Left hindlimb (tissue), 1 donor: ENCODE measurements at places on chromosomes 7 and 10.

GRCh38 chr7:108014747-108015682 lies 12.1 kb upstream of the LAMB1 start:
- DNase-seq = no peak

GRCh38 chr10:105068497-105068896 lies 427.4 kb downstream of the SORCS3 start:
- DNase-seq = no peak

GRCh38 chr7:144474363-144474762 lies 70.9 kb upstream of the NOBOX start:
- DNase-seq = no peak

DNA sequence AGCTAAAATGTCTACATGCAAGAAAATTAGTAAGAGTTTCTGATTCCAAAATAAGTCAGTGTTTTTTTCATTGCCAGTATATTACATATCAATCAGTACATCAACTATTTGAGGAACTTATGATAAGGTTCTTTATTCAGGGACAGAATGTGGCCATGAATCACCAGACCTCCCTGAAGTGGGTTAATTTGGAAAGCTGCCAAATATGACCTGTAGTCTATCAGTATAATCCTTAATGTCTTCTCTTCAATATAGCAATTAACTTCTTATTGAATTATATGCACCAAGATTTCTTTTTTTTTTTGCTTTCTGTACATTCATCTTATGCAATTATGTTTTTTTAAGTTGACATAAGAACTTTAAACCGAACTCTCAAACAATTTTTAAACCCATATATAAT lies 714.5 kb upstream of the POT1 start:
- no peak for DNase-seq

DNA sequence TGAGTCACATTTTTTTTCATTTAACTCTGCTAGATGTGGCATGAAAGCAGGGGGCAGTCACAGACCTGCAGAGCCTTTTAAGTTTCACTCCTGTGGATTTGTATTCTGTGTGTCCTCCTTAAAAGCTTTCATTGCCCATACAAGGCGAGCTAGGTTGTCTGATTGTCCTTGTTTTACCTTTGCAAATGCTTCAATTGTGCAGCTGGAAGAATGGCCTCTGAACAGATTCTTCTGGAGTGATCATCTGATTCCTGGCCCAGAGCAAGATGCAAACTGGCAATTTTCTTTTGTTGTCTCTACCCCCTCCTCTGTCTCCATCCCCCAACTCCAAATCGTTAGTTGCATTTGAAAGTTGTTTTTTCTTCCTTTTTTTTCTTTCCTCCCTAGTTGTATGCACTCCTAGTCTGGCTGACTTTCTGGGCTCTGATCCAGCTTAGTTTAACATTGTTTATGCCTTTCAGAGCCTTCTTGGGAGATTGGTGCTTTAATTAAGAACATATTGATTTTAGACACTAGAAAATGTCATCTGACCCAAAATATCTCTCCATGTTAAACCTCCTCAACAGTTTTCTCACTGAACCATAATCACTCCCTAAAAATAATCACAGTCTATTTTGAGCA lies 150.2 kb downstream of the REEP3 start:
- no peak for DNase-seq

GRCh38 chr7:116829041-116829440 lies 33.3 kb upstream of the CAPZA2 start:
- no peak for DNase-seq

DNA sequence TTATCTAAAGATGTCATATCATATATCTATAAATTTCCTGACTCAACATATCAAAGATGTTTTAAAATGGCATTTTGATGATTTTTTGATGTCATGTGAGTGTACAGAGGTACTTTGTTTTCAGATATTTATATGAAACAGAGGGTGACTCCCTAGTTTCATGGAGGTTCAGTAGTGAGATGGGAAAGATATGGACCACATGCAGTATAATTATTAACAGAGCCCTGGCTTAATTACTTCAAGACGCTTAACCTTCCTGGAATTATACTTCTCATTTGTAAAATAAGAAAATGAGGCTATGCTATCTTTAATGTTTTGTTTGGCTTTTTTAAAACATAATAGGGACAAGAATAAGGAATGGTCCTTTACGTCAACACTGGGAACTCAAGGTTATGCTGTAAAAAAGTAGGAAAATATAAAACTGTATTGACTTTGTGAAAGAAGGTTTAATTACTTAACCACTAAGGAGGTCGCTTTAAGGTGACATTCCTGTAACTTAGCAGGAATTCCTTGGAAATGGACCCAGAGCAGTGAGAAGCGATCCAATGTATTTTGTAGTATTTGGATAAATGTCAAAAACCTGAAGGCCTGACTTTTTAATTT lies 821.0 kb upstream of the IGFBP3 start:
- no peak for DNase-seq

GRCh38 chr10:107213861-107214260 lies 49.4 kb upstream of the SORCS1 start:
- DNase-seq = no peak

- DNase-seq = no peak
Measured at GRCh38 chr7:114981323-114981722, 59.4 kb downstream of the MDFIC start.

DNA sequence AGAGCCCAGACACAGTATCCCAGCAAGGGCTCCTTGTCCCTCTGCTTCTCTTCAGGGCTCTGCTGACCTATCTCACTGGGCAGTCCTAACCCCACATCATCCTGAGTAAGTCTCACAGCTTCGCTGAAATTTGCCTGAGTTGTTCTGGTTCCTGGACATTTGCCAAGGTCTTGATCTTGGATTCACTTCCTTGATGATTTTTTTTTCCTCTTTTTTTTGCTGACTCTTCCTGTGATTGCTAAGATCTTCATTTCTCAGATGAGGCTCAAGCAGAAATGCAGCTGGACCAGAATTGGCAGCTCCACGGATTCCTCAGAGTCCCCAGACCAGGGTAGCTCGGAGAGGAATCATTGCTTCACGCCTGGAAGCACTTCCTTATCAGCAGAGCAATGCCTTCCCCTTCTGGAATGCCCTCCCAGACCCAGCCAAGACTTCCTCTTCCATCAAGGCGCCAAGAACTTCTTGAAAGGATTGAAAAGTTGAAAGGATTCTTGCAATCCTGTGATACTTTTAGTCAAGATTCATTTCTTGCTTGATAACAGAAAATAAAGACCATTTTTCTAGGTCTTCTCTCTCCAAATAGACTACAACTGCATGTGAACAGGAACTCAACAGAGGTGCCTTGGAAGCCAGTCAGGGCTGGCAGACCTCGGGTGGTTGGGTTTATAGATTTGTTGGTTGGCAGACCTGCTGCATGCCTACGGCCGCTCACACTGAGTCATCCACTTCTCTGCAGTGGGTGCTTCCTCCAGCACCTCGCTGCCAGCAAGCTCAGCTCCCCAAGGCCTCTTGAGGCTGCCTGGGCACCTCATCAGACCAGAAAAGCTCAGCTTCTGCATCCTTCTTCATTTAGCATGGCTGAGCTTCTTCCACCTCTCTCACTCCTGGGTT lies 8.8 kb upstream of the AFAP1L2 start:
- DNase-seq = no peak

- DNase-seq = no peak
Measured at GRCh38 chr10:44972874-44973306, 5.7 kb downstream of the DEPP1 start.

DNA sequence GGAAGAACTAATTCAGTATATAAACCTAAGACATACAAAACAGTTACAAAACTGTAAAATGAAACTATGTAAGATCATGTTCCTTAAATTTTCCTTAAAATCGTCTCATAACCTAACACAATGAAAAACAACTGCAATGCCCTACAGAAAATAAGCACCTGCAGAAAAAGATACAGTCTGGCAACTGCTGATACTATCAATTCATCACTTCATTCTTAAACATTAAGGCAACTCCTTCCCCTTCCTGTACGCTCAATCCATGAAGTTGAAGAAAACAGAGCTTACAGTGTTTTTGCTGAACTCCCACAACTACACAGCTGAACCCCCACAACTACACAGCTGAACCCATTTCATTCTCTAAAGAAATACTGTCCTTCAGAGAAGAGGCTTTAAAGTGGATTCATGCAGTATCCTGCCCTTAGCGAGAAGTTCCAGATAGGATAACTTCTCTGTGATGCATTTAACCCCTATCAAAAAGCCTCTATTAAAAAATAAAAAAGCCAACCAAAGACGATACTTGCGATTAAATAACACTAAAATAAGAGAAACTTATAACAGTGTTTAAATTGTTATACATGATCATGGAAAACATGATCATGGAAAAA lies 50.0 kb downstream of the JMJD1C start:
- no peak for DNase-seq

DNA sequence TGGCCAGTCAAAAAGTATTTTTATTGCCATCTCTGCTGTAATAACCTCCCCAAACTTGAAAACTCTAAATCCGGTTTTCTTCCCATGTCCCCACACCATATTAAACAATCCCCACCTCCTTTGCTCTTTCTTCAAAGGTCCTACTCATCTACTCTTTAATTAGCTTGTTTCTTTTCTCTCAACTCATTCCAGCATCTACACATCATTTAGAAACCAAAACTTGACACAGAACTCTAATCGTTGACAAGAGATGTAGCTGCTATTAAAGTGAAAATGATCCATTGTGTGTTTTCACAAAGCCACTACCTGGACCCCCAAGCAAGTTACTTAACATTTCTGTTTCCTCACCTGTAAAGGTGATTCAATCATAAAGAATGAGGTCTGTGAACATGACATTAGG lies 436.3 kb upstream of the NPVF start:
- DNase-seq = no peak

DNA sequence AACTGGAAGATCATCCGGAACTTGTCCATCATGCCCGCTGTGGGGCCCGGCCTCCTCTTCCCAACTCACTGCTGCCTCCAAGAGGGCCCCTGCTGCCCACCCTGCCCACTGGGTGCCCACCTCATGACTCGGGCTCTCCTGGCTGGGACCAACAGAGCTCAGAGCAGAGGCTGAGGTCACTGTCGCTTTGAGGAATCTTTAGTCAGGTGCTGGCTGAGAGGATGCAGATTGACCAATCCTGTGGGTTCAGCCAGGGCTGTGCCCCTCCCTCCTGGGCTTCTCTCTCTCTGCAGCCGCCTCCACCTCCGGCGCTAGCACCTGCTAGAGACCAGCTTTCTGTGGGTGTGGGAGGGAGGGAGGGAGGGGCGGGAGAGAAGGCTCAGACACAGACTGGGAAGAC lies at the start of gene CALHM1:
Gene CALHM1, minus strand, starts transcription at position 181 of the 400 bp plus-strand sequence. Its CDS starts 149 bp downstream, at position 32.
- DNase-seq = no peak

- DNase-seq = no peak
Measured at GRCh38 chr10:4748491-4749270, 77.3 kb upstream of the AKR1E2 start.

- no peak for DNase-seq
Measured at GRCh38 chr7:12127455-12127854, 83.6 kb upstream of the TMEM106B start.

GRCh38 chr10:96758423-96758822 lies 38.1 kb upstream of the PIK3AP1 start:
- DNase-seq = no peak

DNA sequence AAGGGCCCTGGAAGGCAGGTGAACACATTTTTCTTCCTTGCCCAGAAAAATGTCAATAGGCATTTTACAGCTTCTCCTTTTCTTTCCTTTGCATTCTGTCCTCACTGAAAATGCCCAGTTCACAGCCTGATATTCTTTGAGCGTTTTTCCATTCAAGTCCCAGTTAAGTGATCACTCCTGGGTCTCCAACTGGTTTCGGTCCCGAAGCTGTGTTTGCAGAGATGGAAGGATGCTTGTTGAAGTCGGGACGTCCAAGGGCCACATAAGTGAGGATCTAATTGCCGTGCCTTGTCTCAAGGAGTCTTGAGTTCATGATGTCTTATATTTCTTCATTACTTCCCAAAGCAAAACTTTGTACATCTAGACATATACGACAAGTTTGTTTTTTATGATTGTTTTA lies 208.7 kb upstream of the PRKCQ start:
- no peak for DNase-seq

- no peak for DNase-seq
Measured at GRCh38 chr10:126337251-126337810, 50.9 kb downstream of the ADAM12 start.

GRCh38 chr7:49102411-49102810 lies 178.1 kb downstream of the CDC14C start:
- DNase-seq = no peak

GRCh38 chr10:11116817-11117216 lies 99.1 kb downstream of the CELF2 start:
- DNase-seq = no peak

GRCh38 chr7:98286093-98286539 lies 4.6 kb downstream of the BRI3 start:
- DNase-seq = no peak

- no peak for DNase-seq
Measured at GRCh38 chr10:111455776-111456426, 379.1 kb downstream of the ADRA2A start.

GRCh38 chr10:124997771-124998623 lies 56.1 kb downstream of the ZRANB1 start:
- DNase-seq = peak; percentile 71

DNA sequence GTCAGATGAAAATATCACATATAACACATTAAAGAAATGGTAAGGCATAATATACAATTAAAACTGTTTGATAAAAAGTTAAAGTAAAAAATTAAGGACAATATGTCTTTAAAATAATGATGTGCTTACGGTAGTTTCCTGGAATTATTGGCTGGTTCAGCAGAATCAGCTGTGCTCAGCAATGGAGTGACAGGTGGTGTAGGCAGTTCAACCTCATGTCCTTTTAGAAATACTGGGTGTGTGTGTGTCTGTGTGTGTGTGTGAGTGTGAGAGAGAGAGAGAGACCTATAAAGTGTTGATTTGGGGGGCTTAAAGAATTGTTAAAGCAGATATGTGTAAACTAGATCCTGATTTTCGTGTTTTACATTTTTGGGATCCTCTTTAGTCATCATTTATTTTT lies 141.2 kb downstream of the ADAM22 start:
- no peak for DNase-seq

DNA sequence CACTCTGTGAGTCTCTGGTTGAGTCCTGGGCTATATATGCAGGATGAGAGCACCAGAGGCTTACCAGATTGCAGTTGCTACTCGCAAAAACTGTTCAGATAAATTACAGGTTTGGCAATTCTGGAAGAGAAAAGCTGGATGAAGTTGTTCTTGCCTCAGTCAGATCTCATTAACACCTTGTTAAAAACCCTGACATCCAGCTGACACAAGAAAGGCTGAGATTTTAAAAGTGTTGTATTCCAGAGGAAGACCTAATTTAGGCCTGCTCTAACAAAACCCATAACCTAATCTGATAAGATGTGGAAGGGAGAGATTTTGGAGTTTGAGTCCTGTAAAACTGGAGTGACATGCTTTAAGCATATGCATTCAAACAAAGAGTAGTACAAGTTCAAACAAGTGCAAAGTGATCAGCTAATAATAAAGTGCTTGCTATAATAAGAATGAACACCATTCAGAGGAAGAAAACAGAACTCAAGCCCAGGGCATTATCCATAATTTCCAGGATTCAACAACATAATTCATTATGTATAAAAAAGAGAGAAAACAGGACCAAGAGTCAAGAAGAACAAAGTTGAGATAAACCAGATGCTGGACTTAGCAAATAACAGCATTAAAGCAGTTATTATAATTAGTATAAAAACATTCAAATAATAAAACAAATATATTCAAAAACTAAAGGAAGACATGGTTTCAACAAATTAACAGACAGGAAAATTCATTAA lies 135.5 kb downstream of the CD36 start:
- DNase-seq = no peak
